ENCODE measurements at places on chromosomes 2 and 18.

GRCh38 chr2:102235491-102235890 is 48.7 kb downstream of the IL1RL2 start:
- DNase-seq: peak; percentile 68

DNA sequence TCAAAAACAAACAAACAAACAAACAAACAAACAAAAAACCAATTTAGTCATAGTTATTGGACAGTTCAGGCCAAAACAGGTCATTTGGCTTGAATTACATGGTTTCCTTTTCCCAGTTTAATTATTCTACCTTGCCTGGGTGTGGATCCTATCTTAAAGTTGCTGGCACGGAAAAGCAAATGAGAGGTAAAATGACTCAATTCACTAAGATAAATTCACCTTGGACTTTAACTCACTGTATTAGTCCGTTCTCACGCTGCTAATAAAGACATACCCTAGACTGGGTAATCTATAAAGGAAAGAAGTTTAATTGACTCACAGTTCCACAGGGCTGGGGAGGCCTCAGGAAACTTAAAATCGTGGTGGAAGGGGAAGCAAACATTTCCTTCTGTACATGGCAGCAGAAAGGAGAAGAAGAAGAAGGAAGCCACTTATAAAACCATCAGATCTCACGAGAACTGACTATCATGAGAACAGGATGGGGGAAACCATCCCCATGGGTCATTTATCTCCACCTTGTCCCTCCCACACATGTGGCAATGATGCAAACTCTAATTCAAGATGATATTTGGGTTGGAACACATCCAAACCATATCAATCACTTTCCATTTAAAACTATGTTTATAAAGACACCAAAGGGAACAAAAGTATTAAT is 22.5 kb upstream of the TRAPPC8 start:
- no peak for DNase-seq

GRCh38 chr2:239918749-239919148 is 106.4 kb downstream of the NDUFA10 start:
- no peak for DNase-seq

- DNase-seq: no peak
Measured at GRCh38 chr2:192236136-192236535, 41.4 kb upstream of the TMEFF2 start.

DNA sequence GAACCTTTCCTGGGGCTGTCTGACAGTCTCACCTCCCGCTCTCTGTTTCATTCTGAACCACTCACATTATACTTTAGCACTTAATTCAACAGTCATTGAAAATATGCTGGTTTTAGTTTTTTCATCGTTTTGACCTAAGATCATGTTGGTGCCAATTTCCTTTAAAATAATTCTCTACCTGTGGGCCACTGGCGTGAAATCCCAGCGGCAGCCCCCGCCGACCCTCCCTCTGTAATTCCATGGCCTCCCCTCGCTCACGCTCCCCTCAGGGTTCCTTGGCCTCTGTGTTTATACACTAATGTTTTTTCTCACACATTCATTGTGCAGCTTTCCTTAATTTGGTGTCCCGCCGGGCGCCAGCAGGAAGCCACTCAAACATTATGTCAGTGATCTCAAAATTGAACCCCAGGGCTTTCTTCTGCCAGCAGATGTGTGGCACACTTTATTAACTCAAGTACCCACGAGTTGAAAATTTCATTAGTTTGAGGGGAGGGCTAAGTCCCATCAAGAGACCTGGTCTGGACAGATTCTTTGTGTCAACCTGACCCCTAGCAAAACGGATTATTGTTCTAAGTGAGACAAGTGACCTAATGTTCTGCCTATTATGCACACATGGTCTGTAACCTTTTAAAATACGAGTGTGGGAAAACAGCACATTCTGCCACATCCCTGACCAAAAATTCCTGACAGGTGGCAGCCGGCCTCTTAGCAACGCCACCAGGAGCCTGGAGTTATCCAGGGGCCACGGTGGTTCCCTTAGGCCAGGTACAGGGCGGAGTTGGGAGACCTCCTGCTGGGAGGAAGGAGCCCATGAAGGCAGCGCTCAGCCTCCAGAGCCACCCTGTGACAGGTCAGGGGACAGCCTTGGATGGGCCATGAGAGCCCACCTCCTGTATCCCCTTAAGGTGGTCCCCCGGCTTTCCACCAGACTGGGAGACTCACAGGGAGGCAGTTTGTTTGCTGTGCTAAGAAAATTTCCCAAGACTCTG is 53.1 kb downstream of the APOB start:
- DNase-seq: no peak

DNA sequence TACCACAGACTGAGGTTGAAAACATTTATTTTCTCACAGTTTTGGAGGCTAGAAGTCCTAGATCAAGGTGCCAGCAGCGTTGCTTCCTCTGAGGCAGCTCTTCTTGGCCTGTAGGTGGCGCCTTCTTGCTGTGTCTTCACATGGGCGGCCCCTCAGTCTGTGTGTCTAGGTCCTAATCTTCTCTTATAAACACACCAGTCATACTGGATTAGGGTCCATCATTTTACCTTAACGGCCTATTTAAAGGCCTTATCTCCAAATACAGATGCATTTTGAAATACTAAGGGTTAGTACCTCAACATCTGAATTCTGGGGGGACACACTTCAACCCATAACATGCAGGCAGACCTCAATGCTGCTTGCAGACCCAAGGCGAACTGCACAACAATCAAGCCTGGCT is 4.4 kb upstream of the RMC1 start:
- peak; percentile 85 for DNase-seq

DNA sequence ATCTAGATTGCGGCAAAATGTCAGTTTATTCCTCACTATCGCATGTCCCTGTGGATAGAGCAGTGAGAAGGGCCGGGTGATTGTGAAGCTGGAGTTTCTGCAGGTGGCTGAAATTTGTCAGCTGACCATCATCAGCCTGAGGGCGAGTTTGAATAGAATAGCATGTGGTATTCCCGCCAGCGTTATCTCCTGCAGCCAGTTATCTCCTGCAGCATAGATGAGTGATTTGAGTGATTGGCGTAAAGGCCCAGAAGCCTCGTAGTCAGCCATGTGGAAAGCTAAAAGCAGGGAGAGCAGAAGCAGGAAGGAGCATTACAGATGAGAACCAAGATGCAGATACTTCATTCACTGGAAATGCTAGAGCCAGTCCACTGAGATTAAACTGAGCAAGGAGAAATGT is 65.5 kb downstream of the CABLES1 start:
- no peak for DNase-seq

DNA sequence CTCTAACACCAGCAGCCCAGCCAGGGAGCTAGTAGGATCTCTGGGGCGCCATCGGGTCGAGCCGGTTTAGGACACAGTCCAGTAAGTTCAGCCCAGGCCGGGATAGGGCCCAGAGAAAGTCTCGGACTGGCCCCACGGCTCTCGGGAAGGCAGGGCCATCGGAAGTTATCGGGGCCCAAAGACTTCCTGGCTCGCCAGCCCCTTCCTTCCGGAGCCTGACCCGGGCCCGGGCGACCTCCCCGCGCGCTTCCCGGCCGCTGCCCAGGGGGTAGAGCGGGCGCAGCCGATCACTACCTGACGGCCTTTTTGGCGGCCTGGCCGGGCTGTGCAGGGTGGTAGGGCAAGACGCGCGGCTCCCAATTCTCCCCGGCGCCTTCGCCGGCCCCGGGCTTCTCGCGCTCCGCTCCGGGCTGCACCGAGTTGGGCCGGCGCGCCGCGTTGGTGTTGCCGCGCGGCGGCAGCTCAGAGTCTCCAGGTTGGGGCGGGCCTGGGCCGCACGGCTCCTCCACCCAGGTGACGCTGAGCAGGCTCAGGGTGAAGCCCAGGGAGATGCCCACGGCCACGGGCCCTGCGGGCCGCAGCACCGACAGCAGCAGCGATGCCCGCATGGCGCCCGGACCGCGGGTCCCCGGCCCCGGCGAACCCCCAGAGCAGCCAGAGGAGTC is 546 bp downstream of the CHPF start:
- no peak for DNase-seq

GRCh38 chr2:40554665-40555294 is 102.9 kb upstream of the SLC8A1 start:
- DNase-seq: peak; percentile 71

GRCh38 chr2:118968961-118969733 is 27.2 kb downstream of the MARCO start:
- DNase-seq: no peak

DNA sequence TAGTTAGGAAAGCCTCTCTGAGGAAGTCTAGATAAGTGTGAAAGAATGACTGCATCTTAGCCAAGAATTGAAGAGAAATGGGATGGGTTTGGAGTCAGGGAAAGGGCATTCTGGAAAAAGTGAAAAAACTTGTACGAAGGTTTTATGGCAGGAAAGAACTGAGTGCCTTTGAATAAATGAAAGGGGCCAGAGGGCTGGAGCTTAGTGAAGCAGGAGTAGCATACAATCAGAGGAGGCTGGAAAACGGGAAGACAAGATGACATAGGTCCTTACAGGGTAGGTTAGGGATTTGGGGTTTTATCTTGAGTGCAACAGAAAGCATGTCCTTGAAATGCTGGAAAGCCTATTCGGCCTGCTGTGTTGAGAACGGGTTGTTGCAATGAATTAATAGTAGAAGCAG is 152.6 kb upstream of the RND3 start:
- no peak for DNase-seq

DNA sequence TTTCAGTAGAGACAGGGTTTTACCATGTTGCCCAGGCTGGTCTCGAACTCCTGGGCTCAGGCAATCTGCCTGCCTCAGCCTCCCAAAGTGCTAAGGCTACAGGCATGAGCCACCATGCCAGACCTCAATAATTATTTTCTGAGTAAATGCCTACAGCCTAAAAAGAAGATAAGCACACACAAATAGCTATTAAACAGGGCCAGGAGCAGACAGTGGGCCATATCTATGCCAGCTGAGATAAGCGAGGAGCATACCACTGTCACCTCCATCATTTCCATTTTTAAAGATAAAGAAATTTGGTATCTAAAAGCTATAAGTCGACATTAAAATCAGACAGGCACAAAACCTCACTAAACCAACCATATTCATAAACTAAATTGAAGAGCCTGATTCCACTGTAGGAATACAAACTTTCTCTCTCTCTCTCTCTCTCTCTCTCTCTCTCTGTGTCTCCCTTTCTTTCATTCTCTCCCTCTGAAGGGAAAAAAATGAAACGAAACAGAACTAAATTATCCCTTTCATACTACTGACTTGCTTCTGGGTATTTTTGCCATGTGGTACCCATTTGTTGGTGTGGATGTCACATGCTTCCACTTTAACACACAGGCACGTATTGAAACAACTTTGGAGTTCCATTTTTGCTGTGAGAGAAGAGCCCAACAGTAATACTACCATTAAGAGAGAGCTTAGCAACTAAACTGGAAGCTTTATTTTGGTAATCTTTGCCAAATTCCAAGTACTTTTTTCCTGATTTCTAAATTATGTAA is 51.0 kb downstream of the FARSB start:
- DNase-seq: no peak

GRCh38 chr2:179604598-179604997 is 256.8 kb downstream of the ZNF385B start:
- DNase-seq: no peak

Data from activated naive CD4-positive, alpha-beta T cell treated with anti-CD3 and anti-CD28 coated beads for 36 hours (primary cell).